Foreskin keratinocyte (primary cell): ENCODE measurements at places on chromosomes 3 and 15. TPM values are rescaled to one million over a fixed set of nuclear protein-coding genes. Genes with fewer than 3 reads are reported as not detected.

PAK2 gene
- polyA plus RNA-seq, result 16.4 and 21.3 TPM in 2 replicates

DHFR2 gene
- polyA plus RNA-seq, result 1.0 and 1.2 TPM in 2 replicates

KNG1 gene
- polyA plus RNA-seq, result not detected in 2 replicates

C3orf49 gene
- polyA plus RNA-seq, result not detected in 2 replicates

GPR156 gene
- 0.10 and 0.14 TPM in 2 replicates for polyA plus RNA-seq
